ENCODE measurements at places on chromosomes 5 and 9.
A peak's percentile ranks its signal among the peaks of the same experiment; 100 is the strongest.

DNA sequence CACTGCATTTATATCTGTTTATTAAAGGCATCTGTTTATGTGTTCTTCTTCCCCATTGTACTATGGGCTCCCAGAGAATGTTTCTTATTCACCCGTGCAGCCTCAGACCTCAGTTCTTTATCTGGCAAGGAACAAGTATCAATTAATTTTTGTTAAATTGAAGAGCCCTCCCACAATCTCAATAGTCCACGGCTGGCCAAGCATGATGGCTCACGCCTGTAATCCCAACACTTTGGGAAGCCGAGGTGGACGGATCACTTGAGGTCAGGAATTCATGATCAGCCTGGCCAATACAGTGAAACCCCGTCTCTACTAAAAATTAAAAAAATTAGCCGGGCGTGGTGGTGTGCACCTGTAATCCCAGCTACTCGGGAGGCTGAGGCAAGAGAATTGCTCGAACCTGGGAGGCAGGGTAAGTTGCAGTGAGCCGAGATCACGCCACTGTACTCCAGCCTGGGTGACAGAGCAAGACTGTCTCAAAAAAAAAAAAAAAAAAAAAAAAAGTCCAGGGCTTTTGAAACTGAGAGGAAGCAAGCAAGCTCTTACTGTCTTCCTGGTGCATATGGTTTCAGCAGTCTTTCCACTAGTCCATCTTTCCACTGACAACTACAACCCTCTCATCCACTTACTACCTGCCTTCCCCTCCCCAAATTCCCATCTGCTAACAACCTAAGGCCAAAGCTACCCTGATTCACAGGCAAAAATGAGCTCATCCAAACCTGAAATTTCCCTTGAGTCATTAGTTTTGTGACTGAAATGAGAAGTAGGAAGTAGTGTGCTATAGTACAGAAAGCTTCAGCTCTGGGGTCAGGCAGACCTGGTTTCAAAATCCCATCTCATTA is 2.3 kb upstream of the HK3 start:
- DNase-seq: no peak

GRCh38 chr5:119304439-119305211 is 51.2 kb upstream of the TNFAIP8 start:
- DNase-seq: no peak

- no peak for DNase-seq
Observed at GRCh38 chr9:134895097-134895496, 14.5 kb downstream of the FCN2 start.

GRCh38 chr9:104997536-104997935 is 69.6 kb upstream of the ABCA1 start:
- no peak for DNase-seq

GRCh38 chr9:35603506-35603985 is 1.5 kb upstream of the TESK1 start:
- peak; percentile 74 for DNase-seq

DNA sequence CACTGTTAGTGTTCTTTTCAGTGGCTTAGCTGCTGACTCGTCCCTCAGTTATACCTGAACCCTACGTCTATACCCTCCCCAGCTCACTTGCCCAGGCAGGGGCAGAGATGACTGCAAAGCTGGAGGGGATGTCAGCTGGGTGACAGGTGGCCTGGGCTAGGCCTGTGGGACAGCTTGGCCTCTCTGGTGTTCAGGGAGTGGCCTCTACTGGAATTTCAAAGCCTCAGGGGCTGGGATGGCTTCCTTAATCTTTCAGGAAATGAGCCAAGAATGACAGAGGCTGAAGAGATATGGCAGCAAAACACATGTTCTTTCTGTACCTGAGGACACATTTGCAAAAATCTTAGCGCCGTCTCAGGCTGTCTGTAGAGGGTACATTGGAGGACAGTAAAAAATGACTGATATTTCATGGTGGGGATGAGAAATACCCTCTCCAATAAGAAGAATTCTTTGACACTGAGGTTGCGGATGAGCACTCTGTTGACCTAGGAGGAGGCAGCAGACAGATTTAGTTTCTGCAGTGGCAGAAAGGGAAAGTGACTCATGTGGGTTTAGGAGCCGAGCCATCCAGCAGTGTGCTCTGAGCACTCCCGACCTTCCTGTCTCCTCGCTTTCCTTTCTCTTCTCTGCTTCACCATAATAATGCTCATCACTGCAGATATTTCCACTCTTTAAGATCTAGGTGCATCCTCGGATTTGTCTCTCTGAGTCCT is 54.4 kb downstream of the ENTREP1 start:
- no peak for DNase-seq

- DNase-seq: peak; percentile 47
Observed at GRCh38 chr5:147963948-147964693, 57.8 kb upstream of the C5orf46 start.

- DNase-seq: no peak
Observed at GRCh38 chr5:168239325-168239724, 52.1 kb upstream of the WWC1 start.

- no peak for DNase-seq
Observed at GRCh38 chr5:431001-431710, 11.8 kb upstream of the EXOC3 start.

- DNase-seq: no peak
Observed at GRCh38 chr5:66829358-66829674, 233.1 kb downstream of the MAST4 start.

DNA sequence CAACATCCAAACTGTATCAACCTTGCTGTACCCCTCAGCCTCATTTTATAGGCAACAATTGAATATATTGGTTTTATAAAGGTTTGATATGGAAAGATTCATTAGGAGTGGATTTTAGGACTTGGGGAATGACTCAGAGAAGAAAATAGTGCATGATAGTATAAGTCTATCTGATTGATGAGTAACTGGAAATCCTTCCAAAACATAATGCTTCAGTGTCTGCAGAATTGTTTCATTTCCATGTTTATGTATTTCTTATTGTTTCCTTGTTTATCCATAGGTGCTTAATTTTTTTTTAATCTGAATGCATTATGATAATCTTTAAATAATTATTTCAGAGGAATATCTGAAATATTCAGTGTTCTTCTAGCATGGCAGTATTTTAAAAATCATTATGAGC is 12.6 kb downstream of the JAK2 start:
- no peak for DNase-seq

GRCh38 chr9:87766697-87767096 is 40.8 kb downstream of the CTSL start:
- DNase-seq: no peak

GRCh38 chr5:125499636-125500332 is 753.3 kb upstream of the ZNF608 start:
- no peak for DNase-seq

DNA sequence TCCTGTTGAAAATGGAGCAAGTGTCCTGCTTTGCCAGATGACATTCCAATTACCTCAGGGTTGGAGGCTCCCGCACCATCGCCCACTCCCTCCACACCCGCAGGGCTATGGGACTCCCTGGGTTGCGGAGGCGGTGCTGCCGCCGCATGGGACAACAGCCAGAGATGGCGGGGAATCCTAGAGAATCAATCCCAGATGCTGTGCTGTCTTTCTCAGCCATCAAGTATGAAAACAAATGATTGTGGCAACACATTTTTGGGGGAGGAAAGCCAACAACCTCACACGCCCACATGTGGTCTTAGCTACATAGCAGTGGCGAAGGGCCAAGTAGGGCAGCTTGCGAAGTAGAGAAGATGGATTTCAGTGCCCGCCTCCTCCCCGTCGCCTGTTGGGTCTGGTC is 46.7 kb downstream of the IL31RA start:
- peak; percentile 56 for DNase-seq

GRCh38 chr9:82275258-82275927 is 286.8 kb downstream of the SPATA31D1 start:
- no peak for DNase-seq

DNA sequence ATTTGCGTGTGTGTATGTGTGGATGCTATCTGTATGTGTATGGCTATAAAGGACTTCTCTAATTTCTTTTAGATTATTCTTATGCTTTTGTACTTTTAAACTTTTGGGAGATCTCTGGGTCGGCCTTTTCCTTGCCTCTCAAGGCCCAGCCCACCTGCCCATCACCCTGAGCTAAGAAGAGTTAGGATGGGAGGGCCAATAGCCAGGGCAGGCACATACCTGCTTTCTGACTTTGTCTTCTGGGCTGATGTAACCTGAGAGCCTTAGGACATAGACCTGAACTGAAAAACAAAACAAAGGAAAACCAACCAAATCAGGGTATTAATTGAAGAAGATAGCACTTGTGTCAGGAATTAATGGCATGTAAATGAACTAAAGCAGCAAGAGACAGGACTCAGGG is 100.2 kb downstream of the IRX1 start:
- no peak for DNase-seq

GRCh38 chr9:86274821-86275643 is 7.3 kb downstream of the ISCA1 start:
- DNase-seq: no peak

DNA sequence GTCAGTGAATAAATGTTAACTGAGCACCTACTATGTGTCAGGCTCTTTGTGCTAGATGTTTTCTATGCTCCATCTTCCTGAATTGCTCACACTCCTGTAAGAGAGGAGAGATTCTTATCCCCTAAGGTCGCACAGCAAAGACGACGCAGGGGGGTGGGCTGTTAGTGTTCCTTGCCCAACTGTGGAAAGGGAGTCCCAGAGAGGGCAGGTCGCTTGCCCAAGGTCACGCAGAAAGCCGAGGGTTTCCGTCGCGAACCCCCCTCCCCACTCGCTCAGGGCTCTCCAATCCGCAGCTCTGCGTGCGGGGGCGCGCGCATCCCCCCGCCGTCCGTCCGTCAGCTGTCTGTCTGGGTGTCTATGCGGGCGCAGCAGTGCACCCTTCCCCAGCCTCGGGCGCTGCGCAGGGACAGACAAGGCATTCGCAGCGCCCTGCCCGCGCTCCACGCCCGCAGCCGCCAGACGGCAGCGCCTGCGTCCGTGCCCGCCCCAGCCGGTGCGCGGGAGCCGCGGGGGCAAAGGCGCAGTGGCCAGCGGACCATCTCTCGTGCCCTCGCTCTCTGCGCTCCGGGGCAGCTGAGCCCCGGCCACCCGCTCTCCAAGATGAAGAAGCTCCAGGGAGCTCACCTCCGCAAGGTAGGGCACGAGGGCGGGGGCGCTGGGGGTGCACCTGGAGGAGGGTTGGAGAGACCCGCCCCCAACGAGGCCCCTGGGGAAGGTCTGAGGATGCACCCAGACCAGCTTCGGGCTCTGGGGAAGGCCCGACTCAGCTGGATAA is at the start of gene SLC6A7:
Gene SLC6A7 (plus strand): TSS at position 335 of the 775 bp plus-strand sequence. CDS start 266 bp downstream, at position 601.
- DNase-seq: no peak

DNA sequence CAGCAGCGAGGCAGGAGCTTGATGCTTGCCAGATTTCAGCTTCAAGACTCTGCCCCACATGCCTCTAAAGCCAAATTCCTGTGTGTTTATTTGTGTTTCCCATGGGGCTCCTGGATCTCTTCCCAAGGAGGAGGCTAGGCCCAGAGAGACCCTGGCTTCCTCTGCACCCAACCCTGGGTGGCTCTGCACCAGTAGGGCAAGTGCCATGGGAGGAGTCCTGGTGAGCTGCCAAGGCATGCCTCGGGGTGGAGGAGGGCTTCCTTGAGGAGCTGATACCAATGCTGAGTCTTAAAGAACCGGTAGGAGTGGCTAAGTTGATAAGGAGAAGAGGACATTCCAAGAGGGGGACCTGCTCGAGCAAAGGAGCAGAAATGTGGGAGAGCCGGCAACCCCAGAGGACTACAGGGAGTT is 6.8 kb upstream of the TIFAB start:
- DNase-seq: peak; percentile 42

DNA sequence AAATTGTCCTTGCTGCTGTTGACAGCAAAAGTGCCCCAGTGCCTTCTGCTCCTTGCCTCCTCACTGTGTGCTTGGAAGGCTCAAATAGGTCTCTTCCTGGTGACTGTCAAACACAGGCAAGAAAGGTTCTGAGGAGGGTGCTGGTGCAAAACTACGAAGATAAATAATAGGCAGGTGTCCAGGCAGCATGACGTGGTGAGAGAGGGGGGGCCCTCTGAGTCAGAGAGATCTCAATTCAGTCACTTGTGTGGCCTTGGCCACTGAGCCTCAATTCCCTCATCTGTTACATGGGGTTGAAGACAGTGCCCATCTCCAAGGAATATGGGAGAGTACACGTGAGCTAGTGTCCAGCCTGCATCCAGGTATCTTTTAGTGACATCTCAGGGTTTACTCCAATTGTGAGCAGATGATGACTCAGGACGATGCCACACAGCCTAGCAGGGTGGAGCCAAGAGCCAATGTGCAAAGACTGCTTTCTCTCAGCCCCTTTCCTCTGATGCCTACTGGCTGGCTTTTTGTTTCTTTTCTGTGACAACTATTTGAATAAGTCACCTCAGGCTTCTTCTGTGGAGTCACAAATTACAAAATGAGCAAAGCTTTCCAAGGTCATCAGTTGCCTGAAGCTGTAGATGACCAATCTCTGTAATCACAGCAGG is 29.7 kb upstream of the SMIM32 start:
- no peak for DNase-seq

DNA sequence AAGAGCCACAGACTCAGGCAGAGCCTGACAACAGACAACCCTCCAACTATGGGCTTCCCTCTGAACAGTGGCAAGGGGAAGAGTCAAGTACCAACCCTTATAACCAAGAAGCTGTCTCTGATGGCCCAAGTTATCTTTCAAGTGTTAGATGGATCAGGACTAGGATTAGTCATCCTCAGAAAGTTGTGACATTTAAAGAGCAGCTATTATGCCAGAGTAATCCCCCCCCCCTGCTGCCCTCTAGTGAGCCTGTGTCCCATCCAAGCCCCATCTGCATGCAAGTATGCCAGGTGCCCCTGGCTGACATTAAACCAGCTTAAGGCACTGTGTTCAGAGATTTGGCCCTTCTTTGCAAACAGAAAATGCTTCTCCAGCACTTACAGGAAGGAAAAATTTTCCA is 16.8 kb upstream of the SPATA31D1 start:
- no peak for DNase-seq

DNA sequence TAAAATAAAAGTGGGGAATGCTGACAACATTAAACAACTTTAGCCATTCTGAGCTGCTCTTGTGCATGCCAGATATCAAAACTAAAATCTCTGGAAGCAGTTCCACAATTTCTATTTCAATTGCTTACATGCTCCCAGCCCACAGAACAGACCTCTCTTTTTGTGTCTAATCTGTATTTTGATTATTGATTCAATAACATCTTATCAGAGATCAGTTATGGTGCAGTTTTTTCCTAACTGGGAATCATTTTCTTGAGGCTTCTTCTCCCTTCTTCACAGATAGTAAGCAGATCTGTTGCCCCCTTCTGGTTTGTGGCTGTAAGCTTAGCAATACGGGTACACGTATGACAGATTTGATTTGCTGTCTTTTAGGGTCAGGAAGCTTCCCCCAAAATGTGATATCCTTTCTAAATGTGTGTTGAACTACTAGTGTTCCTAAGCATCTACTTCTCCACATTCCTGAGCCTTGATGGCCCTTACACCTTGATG is 39.4 kb downstream of the MRPS27 start:
- DNase-seq: no peak
